Globus pallidus (tissue), 1 donor: ENCODE measurements at places on chromosomes 2 and 18.

GRCh38 chr2:39837856-39838453 is 58.9 kb upstream of the THUMPD2 start:
- no peak for DNase-seq

DNA sequence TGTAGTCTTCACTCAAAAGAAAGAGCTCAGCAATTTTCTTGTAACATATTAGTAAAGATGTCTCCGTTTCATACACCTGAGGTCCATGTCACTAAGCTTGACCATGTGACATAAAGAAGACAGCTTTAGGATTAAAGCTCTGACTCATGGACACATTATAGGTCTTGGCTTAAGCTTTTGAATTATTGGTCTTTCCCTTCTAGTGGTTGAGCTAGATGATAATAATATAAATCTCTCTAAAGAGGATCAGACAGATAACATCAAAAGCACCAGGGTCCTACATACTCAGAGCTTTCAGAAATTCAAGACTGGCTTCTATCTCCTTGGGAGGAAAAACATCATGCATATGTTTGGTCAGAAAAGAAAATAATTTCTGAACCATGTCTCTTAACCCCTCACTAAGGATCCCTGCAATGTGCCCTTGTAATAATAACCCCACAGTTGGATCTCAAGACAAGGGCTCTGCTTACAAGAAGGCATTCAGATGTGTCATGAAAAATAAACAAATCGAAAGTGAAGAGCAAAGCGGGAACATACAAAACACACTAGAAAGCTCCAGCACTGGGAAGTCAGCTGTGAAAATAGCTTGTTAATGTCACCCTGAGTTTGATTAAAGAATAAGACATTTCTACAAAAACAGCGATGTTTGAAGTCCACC is 174.5 kb downstream of the PID1 start:
- DNase-seq = no peak

GRCh38 chr2:145543155-145543554 is 1023.2 kb upstream of the ZEB2 start:
- DNase-seq = no peak

DNA sequence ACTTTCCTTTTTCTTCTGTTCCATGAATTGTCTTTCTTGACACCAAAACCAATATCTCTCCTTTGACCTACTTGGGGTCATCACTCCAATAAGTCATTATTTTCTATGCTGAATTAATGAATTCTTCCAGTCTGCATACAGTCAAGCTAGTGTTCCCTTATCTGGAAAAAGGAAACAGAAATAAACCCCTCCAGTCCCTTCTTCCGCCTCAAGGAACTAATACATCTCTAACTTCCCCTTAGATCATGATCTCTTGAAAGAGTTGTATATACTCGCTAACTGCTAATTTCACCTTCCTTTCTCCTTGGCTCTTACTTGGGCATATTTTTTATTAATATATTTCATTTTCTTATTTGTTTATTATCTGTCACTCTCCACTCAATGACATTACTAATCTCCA is 7.3 kb upstream of the ARHGAP15 start:
- no peak for DNase-seq

- DNase-seq = no peak
Observed at GRCh38 chr2:42890791-42891355, 98.5 kb upstream of the HAAO start.

DNA sequence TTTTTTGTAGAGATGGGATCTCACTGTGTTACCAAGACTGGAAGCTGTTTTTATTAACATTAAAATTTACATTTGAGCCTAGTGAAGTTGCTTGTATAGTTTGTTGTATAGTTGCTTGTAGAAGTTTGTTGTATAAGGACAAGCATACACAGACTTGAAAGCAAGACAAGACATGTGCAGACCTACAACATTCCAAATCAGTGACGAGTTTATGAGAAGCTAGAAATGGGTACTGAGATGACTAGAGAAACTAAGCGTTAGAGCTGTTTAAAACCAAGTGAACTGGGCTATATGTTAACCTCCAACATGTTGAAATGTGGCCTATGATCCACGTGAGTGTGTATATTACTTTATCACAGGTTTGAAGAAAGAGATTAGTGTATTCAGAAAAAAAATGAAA is 39.1 kb downstream of the ABCB11 start:
- no peak for DNase-seq

GRCh38 chr18:35067454-35067853 is 26.2 kb downstream of the MAPRE2 start:
- no peak for DNase-seq

DNA sequence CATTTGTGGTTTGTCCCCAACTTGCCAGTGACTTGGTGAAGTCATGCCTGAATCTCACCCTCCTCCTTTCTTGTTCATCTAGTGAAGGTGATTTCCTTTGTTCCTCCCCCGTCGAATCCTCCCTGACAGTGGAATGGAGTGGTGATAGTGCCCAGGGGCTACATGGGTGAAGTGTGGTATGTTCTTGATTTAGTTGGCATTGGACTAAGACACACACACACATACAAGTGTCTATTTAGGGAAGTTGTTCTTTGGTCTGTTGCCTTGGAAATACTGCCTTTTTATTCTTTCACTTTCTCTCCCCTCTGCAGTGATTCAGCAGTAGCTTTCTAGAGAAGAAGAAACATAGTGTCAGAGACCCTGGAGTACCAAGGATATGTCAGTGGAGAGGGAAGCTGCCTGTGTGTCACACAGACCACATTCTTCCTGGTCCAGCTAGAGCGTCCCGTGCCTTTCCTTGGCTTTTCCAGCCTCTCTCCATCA is 10.9 kb downstream of the INPP4A start:
- no peak for DNase-seq

DNA sequence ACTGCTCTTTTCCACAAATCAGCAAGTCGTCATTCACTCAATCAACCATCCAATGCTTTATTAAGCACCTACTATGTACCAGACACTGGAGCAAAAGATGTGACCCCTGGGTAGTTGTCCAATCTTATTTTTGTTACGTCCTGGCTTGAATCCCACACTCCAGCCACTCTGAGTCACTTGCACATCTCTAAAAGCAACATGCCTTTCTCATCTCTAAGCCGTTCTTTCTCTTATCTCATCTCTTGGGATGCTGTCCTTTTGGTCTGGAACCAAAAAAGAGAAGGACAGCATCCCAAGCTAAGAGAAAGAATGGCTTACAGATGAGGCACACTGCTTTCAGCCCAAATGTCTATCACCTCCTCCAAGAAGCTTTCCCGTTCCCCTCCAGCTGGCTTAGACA is 58.8 kb downstream of the RNF152 start:
- no peak for DNase-seq

DNA sequence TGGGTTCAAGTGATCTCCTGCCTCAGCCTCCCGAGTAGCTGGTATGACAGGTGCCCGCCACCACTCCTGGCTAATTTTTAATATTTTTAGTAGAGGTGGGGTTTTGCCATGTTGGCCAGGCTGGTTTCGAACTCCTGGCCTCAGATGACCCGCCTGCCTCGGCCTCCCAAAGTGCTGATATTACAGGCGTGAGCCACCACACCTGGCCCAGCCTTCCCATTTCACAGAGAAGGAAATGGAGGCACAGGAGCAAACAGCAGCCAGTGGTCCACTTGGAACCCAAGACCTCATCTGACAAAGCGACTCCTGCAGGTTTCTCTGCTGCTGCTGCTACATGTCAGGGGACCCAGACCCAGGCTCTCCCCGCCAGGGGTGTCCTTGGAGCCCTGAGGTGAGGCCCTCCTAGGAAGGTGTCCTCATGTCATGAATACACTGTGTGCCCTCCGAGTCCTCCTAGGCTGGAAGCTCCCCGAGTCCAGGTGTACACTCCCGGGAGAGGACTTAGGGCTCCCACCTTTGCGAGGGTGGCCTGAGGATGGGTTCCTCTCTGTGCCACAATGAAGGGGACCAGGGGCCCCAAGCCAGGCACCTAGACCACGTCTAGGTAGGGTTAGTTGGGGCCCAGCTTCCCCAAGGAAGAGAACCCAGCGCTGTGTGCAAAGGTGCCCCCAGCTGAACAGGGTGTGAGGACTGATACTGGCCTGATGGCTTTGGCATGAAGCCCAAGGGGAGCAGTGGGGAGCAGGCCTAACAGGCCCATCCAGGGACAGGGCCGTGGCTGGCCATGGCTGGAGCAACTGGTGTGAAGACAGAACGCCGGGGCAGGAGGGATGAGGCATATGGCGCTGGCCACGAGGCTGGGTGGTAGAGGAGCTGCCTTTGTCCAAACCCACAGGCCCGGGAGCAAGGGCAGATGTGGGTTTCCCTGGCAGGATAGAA is 56.1 kb downstream of the HS6ST1 start:
- DNase-seq = no peak

DNA sequence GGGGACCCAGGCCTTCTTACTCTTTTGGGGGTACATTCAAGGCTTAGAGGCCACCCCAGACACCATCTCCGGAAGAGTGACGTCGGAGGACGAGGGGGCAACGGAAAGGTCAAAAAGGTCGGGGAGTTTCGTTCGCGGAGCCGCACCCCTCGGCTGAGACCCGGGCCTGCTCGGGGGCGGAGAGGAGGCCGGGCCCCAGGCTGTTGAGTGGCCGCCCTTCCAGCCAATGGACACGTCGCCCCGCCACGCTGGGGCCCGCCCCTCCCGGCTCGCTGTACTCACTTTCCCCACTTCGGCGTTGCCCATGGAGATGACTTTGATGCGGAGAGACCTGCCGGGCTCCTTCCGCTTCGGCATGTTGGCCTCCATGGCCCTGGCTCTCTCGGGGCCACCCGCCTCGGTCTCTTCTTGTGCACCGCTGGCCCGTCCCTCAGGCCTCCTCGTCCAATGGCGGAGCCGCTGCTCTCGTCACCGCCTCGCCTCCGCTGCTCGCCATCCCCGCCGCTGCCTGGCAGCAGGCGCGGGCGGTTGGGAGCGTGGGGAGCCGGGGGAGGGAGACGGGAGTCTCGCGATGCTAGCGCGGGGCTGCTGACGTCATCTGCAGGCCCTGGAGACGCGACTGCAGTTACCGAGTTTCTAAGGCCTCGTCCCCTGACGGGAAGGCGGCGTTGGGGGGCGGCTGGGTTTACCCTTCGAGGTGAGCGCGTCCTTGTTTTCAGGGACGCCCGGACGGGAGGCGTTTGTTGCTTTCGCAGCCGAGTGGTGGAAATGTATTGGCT is at the start of gene DNAJC27:
Gene DNAJC27 (minus strand): TSS at position 420 of the 779 bp plus-strand sequence. CDS start 51 bp downstream, at position 369.
- peak; percentile 99 for DNase-seq

DNA sequence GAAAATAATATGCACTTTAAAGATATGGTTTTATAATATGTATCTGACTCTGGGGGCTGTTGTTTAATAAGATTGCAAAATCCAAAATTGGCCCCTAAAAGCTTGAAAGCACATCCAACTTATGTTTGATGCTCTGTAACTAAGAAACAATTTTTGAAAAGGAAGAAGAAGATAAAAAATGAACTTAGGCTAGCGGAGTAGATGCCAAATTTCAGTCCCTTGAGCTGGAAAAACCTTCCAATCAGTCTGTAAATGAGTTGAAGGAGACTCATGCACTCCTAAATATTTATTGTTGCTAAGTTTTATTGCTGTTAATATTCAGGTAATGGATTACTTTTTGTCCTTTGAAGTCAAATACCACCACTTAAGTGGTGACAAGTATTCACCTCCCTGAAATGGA is 465.0 kb downstream of the ZEB2 start:
- no peak for DNase-seq

DNA sequence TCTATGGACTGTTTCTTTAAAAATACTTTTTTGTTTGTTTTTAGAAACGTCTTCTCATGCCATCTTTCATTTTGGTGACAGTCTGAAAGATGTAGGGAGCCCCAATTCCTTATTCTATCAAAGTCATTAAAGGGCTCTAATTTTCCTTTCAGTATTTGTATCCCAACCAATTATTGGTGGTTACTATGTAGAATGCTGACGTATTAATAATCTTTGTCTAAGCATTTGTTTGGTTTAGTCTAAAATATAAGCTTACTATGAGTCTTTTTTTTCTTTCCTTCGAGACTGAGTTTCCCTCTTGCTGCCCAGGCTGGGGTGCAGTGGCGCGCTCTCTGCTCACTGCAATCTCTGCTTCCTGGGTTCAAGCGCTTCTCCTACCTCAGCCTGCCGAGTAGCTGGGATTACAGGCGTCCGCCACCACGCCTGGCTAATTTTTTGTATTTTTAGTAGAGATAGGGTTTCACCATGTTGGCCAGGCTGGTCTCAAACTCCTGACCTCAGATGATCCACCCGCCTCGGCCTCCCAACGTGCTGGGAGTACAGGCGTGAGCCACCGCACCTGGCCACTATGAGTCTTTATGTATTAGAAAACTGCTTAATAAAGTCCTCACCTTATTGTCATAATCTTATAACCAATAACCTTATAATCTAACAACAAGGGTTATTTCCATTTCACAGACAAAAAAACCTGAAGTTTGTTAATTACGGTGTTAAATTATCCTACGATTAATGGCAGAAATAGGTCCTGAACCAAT is 849 bp upstream of the VRK2 start:
- no peak for DNase-seq

GRCh38 chr2:145764631-145765030 is 1244.7 kb upstream of the ZEB2 start:
- DNase-seq = no peak

DNA sequence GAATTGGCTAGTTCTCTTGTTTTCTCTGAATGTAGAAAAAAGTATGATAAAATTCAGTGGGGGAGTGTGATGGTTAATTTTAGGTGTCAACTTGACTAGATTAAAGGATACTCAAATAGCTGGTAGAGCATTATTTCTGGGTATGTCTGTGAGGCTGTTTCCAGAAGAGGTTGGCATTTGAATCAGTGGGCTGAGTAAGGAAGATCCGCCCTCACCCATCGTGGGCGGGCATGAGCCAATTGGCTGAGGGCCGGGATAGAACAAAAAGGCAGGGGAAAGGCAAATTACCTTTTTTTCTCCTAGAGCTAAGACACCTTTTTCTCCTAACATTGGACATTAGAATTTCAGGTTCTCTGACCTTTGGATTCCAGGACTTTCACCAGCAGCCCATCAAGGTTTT is 667.6 kb upstream of the SLC8A1 start:
- no peak for DNase-seq

DNA sequence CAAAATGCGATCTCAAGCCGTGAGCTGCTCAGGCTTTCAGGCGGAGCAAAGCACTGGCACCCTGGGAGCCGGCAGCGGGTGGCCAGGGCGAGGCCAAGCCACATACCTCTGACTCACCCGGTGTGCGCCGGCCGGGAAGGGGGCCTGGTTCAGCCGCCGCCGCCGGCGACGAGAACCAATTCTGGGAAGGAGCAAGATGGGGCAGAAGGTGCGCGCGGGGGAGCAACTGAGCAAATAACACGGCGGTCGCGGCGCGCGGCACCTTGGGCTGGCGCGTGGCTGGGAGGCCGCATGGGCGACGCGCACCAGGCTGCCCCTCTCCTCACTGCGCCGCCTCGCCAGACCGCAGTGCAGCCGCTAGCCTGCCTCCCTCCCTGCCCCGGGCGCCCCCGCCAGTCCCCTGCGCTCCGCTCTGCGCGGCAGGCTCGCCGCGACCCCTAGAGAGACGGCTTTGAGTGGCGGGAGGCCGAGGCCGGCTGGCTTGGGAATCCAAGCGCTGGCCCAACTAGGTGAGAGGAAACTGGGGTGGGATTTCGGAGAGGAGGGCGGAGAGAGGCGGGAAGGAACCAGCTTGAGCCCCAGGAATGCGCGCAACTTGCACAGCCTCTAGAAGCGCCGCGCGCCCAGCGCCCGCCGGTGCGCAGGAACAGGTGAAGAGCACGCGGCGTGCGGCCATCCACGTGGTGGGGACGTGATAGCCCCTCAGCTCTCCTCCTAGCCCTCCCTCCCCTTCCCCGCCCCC is 3.2 kb downstream of the NRP2 start:
- DNase-seq = no peak

GRCh38 chr18:28086670-28087552 is 90.0 kb downstream of the CDH2 start:
- peak; percentile 94 for DNase-seq
